ENCODE measurements at places on chromosomes 1 and 21.
A peak's percentile ranks its signal among the peaks of the same experiment; 100 is the strongest.

- no peak for DNase-seq
Observed at GRCh38 chr1:32496127-32496526, 31.3 kb downstream of the ZBTB8B start.

- no peak for DNase-seq
Observed at GRCh38 chr1:192654120-192654519, 18.2 kb downstream of the RGS13 start.

GRCh38 chr21:36321325-36322082, 1.5 kb downstream of the MORC3 start:
- DNase-seq: no peak

DNA sequence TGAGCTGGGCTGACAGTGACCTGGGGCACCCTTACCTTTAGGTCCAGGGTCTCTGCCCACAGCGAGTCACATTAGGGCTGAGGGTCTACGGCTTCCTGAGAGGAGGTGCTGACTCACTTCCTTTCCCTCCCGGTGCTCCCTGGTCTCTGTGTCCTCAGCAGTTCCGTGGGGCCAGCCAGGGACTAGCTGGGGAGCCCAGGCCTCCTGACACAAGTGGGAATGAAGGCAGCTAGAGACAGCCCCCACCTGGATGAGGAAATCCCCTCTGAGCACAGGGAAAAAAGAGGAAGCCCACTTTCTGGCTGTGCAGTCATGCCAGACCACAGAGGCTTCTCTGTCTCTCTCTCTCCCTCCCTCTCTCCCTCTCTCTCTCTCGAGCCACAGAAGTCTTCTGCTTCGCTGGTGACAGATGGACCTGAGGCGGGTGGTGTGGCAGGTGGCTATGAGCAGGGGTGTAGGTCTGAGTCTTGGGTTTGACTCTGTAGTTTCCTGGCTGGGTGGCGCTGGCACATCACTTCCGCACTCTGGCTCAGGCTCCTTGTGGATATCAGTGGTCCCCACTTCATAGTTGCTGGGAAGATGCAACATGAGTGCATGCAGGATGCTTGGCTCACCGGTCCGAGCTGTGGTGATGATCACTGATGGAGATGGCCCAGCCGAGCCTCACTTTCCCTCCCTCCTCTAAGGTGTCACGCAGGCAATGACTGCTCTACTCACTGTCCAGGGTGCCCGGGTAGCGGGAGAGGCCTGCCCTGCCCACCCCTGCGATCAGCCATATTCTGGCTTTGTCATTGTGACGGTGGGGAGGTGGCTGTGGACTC, 3.5 kb downstream of the SLC66A1 start:
- DNase-seq: no peak

- no peak for DNase-seq
Observed at GRCh38 chr1:160437432-160438316, 37.3 kb downstream of the VANGL2 start.

DNA sequence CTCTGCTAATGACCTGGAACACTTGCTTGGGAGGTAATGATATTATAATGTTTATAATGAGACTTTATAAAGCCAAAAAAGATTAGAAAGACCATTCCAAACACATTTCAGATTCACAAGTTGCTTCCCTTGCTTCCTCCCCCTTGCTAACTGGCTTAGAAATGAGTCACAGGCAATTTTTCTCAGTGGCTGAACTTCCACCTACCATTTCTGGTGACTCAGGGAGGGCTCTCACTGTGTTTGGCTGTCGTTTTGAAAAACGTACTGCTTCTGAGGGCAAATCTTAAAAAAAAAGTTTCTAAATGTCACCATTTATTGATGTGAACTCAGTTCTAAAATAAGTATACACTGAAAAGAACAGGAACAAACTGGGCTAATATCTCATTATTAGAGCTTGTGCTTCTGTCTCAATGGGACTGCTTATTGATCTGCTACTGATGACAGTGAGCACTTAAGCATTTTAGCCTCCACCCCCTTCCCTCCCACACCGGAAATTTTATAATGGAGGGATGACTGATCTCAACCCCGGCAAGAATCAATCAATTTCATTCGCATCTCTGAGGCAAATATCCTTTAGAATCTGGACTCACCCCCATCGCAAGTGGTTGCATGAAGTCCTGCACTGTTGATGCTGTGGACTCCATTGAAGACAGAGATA, 278.3 kb downstream of the KCTD3 start:
- DNase-seq: no peak

- DNase-seq: no peak
Observed at GRCh38 chr1:51664421-51665240, 47.7 kb downstream of the OSBPL9 start.

DNA sequence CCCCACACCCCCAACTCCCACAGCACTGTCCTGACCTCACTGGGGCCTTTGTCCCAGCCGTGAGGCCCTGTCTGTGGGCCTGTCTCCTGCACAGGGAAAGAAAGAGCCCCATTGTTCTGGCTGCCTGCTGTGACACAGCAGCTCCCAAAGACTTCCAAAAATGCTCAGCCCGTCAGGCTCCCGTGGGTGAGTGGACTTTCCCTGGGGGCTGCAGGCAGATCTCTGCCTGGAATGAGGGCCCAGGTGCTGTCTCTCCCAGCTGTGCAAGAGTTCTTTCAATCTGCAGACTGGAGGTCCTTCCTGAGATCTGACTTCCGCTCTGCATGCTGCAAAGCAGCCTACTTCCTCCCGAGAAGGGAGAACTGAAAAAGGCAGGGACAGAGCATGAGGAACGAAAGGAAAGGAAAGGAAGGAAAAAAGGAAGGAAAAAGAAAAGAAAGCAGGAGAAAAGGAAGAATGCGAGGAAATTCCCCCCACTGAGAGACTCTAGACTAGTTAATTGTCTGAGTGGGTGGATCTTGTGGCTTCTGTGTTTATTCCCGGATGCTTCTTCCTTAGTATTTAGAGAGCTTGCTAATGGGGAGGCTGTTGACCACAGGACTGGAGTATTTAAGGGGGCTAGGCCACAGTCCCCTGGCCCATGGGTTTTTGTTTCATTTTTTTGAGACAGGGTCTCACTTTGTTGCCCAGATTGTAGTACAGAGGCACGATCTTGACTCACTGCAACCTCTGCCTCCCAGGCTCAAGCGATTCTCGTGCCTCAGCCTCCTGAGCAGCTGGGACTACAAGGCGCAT, 15.0 kb downstream of the NES start:
- no peak for DNase-seq

- DNase-seq: no peak
Observed at GRCh38 chr1:107061886-107062285, 5.4 kb downstream of the PRMT6 start.

GRCh38 chr1:29687601-29688244, 451.4 kb downstream of the PTPRU start:
- no peak for DNase-seq

DNA sequence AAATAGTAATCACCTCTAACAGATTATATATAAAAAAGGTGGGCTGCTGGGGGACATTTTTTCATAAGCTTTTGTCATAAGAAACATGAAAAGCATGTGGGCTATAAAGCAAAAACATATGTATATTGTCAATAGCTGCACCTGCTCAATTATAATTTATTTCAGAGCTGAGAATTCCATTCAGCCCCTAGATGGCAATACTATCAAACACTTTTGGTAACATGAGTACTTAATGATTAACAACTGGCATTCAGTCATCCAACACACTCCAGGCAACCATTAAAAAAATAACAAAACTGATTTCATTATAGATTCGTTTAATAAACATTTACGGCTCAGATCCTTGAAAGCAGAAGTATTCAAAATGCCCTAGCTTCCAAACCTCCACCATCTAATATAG, 115.1 kb downstream of the KCTD3 start:
- DNase-seq: no peak

DNA sequence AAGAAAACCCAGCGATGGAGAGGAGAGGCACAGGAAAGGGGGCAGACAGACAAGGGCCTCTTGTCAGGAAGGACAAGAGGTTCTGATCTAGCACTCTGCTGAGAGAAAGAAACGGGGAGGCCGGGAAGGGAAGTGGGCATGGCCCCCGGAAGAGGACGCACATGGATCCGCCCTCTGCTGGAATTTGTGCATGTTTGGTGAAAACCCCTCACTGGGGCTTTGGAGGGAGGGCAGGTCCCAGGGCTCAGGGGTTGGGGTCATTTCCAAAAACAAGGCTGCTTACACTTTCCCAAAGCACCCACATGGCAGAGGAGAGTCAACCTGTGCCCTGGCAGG, 32.4 kb upstream of the ECE1 start:
- no peak for DNase-seq

GRCh38 chr1:17892225-17892624, 137.1 kb downstream of the ACTL8 start:
- no peak for DNase-seq

GRCh38 chr1:183694066-183694465, 41.0 kb upstream of the APOBEC4 start:
- no peak for DNase-seq

DNA sequence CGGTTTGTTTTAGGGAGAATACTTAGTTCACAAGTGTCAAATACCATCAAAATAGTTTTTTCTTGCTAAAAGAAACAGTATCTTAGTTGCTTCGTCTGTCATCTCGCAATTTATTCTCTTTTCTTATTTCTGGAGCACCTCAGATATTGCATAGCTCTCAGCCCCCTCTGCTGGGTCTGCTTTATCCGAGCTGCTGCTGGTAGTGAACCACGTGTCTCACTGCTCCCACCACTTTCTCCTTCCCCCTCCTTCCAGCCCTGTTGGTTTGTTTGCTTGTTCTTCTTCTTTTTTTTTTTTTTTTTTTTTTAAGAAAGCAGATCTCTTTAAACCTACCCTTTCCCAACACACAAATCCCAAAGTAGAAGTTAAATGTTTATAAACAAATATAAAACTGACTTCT, 170.8 kb downstream of the EDEM3 start:
- DNase-seq: no peak

GRCh38 chr1:119286587-119287181, 81.9 kb upstream of the HAO2 start:
- DNase-seq: peak; percentile 6

GRCh38 chr1:237258871-237259270, 216.9 kb downstream of the RYR2 start:
- no peak for DNase-seq

DNA sequence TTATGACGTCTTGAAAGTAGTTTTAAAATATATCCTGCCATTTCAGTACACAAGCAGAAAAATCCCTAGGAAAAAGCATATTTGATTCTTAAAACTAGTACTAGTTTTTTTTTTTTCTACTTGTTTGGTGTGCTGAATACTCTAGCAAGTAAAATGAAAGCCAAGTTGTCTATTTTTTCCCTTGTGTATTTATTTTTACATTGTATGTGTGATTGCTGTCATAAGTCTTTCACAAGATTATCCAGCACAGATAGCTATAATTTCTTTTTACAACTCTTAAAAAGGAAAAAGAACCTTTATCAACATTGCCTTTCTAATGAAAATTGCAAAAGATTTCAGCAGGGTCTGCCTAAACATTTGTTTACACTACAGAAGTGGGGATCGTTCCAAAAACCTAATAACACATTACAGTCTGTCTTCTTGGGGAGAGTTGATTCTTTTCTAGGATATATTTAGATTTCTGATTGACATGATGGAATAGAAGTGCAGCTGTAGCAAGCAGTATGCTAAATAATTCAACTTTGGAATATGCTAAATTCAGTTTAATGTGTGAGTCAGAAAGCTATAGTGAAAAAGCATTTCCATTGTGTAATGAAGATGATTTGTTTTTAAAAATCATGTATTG, 2.5 kb downstream of the DR1 start:
- DNase-seq: no peak

GRCh38 chr1:198333744-198334143, 176.9 kb downstream of the NEK7 start:
- no peak for DNase-seq

DNA sequence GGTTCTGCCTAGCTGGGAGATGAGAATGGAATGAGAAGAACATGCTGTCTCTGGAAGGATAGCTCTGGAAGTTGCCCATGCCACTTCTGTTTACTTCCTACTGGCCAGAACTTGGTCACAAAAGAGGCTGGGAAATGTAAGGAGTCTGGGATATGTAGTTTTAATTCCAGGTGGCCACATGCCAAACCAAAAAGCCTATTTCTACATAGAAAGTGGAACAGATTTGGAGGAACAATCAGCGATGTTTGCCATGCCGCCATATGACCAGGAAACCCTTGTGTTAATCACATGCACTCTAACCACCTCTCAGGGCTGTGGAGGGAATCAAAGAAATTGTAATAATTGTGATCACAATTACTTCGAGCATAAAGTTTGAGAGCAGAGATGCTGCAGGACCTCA, 10.0 kb upstream of the OLIG2 start:
- no peak for DNase-seq

DNA sequence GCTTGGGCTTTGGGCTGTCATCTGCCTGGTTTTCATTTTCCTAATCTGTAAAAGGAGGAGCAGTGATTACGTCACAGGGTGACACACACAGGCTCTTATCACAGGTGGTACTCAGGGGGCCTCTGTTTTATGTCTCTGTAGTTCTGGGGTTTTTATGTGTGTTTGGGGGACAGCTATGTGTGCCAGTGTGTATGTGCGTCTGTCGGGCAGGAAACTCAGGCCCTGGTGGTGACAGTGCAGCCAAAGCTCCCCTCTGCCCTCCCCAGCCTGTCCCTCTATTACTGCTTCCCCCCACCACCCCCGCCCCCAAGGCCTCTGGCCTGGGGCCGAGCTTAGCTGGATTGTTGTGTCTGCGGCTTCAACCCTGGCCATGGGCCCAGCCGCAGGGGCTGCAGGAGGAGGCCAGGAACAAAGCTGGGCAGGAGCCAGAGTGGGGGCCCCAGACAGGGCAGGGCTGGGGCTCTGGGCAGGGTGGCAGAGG, 13.3 kb downstream of the MFAP2 start:
- DNase-seq: no peak

DNA sequence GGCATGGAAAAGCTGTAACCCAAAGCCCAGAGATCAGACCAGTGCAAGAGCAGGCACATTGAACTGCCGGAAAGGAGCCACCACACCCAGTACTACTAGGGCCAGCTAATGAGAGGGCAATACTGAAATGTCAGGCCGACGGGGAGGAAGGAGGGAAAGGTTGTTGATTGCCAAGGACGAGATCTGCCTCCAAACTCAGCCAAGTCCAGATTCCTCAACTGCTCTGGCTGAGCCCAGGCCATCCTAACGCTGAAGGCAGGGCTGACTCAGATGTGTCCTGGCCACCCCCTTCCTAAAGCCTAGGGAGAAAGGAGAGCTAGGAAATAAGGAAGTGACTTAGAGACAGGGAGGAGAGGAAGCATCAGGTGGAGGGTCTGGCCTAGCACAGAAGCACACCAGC, 42.1 kb upstream of the IPO9 start:
- no peak for DNase-seq

DNA sequence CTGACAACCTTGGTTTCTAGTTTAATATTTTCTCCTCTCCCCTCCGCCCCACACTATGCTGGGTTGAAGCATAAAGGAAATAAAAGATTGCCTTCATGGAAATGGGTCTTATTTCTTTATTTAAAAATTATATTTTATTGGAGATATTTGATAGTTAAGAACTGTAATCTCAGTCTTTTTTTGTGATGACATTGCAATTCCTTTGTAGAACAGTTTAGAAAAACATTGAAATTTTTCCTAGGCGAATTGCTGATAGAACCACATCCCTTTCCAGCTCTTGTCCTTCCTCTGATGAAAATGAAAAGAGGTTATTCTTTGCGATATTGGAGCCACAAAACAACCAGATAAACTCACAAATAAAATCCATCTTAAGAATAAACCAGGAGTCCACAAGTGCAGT, 125.6 kb upstream of the NRIP1 start:
- no peak for DNase-seq

- no peak for DNase-seq
Observed at GRCh38 chr21:23936224-23936623, 1671.1 kb downstream of the MRPL39 start.

All from stimulated activated CD8-positive, alpha-beta memory T cell treated with anti-CD3 and anti-CD28 coated beads, Interleukin-15, amount 100 ng/mL, for 48 hours (primary cell).